ENCODE measurements at places on chromosomes 12 and 14. TPM values are rescaled to one million over a fixed set of nuclear protein-coding genes. Genes with fewer than 3 reads are reported as not detected.

- DNase-seq: no peak
These were observed 492.9 kb downstream of the VRK1 start for GRCh38 chr14:97290065-97290464.

DNA sequence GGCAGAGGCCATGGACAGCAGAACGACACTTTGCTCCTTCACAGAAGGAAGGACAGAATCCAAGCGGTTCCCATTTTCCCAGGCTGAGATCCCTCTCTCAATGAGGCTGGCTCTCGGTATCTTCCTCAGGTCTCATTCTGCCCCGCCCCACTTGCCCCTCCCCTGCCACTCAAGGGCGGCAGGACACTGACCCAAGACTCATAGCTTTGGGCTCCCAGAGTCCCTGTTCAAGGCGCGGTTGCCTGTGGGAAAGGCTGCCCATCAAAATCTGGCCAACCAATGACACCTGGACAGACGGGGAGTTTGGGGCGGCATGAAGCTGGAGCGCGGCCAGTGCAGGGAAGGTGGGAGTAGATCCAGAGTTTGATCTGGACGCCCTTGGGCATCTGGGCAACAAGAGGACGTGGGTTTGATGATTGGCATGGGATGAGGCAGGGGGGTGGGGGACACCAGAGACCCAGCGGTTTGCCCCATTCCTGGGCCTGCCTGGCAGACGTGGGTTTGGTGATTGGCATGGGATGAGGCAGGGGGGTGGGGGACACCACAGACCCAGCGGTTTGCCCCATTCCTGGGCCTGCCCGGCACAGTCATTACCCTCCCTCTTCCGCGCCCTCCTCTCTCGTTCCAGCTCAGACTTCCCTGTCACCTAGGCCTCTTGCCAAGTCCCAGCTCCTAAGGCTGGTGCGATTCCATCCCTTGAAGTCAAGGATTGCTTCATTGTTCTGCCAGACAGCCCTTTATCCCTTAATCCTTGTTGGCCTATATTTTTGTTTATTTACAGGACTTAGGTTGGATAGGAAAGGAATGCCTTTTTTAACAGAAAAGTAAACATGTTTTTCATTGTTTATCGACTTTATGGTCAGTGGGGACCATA is 92.1 kb downstream of the NINJ2 start:
- peak; percentile 85 for DNase-seq

DNA sequence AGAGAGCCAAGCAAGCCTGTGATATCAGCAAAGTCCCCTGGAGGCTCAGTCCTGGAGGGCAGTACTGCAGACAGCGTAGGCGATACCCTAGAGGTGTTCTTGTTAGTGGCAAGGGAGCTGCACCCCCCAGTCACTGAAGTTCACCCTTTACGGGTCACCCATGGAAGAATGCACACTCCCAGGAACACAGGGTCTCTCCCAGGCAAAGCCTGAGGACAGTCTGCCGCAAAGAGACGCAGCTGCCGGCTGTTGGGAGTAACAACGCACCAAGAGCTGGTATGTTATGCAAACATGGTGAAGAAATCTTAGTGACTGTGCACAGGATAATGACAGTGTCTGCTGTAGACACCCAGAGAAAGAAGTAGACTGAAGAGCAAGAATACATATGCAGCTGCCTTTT is 43.5 kb upstream of the NOS1 start:
- no peak for DNase-seq

- DNase-seq: no peak
These were observed 12.0 kb upstream of the PTPRQ start for GRCh38 chr12:80432061-80432460.

SAMD15 gene
- total RNA-seq: 0.84 TPM

GPR162 gene
- total RNA-seq: 1.8 TPM

Data from RPMI7951 (cell line).